ENCODE measurements at places on chromosomes 11 and 22.

GRCh38 chr11:1751999-1752906 lies 1.9 kb upstream of the IFITM10 start:
- no peak for DNase-seq

- DNase-seq: no peak
Observed at GRCh38 chr11:34397120-34397519, 39.3 kb upstream of the ABTB2 start.

GRCh38 chr11:28631148-28631547 lies 523.0 kb downstream of the METTL15 start:
- DNase-seq: no peak

GRCh38 chr22:17997456-17997855 lies 26.9 kb downstream of the MICAL3 start:
- no peak for DNase-seq
